ENCODE measurements at places on chromosomes 11 and 22. TPM values are rescaled to one million over a fixed set of nuclear protein-coding genes. Genes with fewer than 3 reads are reported as not detected.

RBFOX2 gene
- total RNA-seq, result 29.4 TPM

E2F8 gene
- total RNA-seq, result 7.2 TPM

OR8G5 gene
- total RNA-seq, result not detected

RBM7 gene
- 20.9 TPM for total RNA-seq

CFAP300 gene
- total RNA-seq, result 5.4 TPM

MMP3 gene
- total RNA-seq, result 0.48 TPM

OR52E8 gene
- total RNA-seq, result not detected

MRGPRX4 gene
- not detected for total RNA-seq

DPAGT1 gene
- total RNA-seq, result 31.6 TPM

CHRM4 gene
- 0.70 TPM for total RNA-seq

MAJIN gene
- not detected for total RNA-seq

Measured in A549 treated with Mapracorat at 1 μM for 4 hours (cell line).